ENCODE measurements at places on chromosomes 2 and 18.

DNA sequence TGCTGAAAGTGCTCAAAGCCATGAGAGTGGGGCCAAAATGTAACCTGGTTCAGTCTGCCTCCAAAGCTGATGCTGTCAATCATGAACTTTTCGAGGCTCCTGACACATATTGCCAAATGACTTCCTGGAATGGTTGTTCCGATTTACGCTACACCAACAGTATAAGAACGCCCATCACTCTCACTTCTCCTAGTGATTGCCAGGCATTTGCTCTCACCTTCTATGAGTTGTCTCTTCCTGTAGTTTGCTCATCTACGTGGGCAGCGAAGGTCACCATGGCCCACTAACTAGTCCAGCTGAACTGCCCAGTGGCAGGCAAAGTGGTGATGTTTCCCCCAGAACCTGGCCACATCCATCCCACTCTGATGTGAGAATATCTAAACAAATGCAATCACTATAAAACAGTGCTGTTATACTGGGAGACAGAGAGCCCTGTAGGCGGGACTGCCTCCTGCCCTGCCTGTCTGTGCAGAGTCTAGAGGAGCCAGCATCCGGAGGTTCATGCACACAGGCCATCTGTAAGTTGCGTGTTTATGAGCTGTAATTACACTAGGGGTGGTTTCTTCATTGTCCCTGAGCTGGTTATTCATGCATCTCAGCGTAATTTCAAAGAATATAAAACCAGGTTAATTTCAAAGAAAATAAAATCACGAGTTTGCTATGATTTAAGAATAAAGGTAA, 8.8 kb upstream of the CABLES1 start:
- DNase-seq = no peak

GRCh38 chr2:64854773-64855237, 134.4 kb upstream of the SLC1A4 start:
- no peak for DNase-seq

DNA sequence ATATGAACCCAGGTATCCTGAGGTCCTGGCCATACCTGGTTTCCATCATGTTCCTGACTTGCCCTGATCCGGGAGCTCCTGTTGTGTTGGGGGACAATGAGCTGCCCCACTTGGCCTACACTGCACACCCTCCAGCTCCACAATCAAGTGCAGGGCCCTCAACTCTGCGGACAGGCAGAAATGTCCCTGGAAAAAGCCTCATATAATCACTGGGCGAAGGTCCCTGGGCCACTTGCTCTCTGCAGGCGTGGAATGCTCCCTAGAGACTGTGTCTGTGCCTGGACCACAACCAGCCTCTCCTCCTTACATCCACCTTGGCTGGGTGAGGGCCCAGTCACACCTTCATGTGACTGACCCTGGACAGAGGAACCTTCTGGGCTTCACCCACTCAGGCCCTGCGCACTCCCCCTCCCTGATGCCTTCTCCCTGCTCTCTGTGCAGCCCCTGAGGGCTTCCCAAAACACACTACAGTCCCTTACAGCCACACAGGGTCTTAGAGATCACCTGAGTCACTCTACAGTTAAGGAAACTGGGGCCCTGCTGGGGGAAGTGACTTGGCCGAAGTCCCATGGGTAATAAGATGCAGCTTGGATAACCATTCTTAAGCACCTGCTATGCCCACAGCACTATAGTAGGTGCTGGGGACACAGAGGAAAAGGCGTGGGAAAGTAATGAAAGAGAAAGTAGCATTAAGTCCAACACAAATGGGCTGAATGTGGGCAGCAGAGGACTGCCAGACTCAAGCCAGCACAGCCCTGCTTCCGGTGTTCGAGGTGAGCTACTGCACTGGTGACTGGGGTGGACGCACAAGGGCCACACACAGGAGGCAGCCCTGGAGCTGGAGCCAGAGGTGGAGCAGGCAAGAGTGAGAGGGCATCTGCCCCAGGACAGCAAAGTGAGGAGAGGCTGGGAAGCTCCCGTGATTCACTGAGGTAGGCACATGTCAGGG, 9.8 kb downstream of the BOLA3 start:
- no peak for DNase-seq

- no peak for DNase-seq
Measured at GRCh38 chr18:49874238-49874637, 60.9 kb upstream of the ACAA2 start.

- no peak for DNase-seq
Measured at GRCh38 chr2:174611006-174611405, 13.4 kb upstream of the WIPF1 start.

DNA sequence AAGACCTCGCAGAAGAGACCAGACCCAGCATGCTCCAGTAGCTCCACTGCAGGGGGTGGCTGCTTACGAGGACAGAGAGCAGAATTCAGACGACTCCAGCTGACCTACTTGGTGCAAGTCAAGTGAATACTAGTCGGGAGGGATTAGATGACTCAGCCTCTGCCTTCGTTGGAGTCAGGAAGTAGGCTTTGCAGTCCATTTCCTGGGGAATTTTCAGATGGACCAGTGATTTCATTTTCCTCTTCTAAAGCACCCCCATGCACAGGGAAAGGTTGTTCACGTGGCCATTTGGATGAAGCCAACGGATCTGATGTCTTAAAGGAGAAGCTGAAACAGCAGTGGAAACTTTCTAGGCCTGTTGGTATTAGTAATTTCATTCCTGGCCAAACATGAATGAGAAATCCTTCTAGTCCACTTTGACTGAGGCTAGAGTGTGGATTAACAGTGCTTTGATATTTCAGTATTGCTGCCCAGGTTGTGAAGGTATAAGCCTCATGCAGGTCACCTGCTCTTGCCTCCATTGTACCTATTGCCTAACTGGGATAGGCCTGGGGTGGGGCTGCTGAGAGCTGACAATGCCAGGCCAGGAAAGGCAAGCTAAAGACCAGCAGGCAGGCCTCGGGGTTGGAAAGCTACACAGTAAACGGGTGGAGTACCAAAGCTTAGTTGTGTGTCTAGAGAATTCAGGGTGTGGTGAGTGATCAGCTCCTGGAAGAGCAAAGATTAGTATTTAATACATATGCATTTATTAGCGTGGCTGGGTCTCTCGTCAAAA, 117.6 kb upstream of the FOSL2 start:
- no peak for DNase-seq

DNA sequence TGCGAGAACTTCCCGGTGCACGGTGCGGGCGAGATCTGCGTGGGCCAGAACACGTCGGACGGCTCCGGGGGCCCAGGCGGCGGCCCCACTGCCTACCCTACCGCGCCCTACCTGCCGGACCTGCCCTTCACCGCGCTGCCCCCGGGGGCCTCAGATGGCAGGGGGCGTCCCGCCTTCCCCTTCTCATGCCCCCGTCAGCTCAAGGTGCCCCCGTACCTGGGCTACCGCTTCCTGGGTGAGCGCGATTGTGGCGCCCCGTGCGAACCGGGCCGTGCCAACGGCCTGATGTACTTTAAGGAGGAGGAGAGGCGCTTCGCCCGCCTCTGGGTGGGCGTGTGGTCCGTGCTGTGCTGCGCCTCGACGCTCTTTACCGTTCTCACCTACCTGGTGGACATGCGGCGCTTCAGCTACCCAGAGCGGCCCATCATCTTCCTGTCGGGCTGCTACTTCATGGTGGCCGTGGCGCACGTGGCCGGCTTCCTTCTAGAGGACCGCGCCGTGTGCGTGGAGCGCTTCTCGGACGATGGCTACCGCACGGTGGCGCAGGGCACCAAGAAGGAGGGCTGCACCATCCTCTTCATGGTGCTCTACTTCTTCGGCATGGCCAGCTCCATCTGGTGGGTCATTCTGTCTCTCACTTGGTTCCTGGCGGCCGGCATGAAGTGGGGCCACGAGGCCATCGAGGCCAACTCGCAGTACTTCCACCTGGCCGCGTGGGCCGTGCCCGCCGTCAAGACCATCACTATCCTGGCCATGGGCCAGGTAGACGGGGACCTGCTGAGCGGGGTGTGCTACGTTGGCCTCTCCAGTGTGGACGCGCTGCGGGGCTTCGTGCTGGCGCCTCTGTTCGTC, 1.7 kb downstream of the FZD7 start:
- peak; percentile 7 for DNase-seq

GRCh38 chr2:861655-862354, 88.8 kb upstream of the SNTG2 start:
- DNase-seq = no peak

DNA sequence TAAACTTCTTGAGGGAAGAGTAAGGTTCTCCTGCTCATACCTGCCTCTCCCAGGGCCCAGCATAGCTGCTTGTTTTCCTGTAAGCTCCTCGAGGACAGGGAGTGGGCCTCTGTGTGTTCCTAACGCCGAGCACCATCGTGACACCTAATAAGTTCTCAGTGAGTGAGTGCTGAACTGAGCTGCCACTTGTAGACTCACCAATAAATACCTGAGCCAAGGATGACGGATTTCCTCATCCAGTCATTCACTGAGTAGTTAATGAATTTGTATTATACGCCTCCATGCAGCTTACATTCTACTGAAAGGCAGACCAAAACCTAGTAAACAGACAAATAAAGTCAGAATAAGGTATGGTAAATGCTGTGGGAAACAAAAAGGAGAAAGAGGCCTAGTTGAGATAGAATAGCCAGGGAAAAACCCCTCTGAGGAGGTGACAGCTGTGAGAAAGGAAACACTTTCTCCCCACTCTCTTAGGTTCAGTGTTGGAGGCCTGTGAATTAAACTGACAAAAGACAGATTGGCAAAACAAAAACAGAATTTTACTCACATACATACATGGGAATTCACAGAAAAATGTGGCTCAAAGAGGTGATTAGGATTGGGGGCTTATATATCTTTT, 138.6 kb downstream of the B3GNT2 start:
- DNase-seq = no peak

- no peak for DNase-seq
Measured at GRCh38 chr2:130756874-130757668, 1.7 kb downstream of the AMER3 start.

- DNase-seq = no peak
Measured at GRCh38 chr2:2646433-2647051, 315.5 kb upstream of the MYT1L start.

- DNase-seq = no peak
Measured at GRCh38 chr18:9965711-9966624, 52.2 kb downstream of the VAPA start.

- DNase-seq = no peak
Measured at GRCh38 chr2:46825939-46826568, 89.6 kb downstream of the MCFD2 start.

Measured in T-helper 9 cell (primary cell).